ENCODE measurements at places on chromosomes 7 and 10. TPM values are rescaled to one million over a fixed set of nuclear protein-coding genes. Genes with fewer than 3 reads are reported as not detected.

DNA sequence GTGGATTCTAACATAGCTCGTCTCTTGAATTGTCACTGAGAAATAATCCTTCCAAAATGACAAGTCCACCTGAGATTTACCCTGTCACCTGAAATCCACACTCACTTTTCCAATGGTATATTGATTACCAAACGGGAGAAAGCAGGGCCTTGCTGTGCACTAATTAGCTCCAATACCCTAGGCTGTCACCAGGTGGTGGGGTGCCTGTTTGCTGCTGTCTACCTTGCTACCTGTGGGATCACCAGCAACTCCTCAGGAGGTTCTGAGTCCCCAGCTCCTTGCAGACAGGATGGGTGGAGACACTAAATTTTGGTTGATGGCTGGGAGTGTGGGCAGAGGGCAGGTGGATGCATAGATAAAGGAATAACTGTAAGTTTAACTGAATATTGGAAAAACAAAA, 237.2 kb upstream of the ZNF32 start:
- no peaks in the 10 kb centered on the region for H3K4me1 ChIP-seq
- no peak overlapping the region for H3K4me3 ChIP-seq
- peaks cover 23% of the 10 kb centered on the region for H3K27me3 ChIP-seq
- no peak overlapping the region for H3K27ac ChIP-seq
- no peaks in the 10 kb centered on the region for H3K36me3 ChIP-seq
- DNase-seq, result no peak

DNA sequence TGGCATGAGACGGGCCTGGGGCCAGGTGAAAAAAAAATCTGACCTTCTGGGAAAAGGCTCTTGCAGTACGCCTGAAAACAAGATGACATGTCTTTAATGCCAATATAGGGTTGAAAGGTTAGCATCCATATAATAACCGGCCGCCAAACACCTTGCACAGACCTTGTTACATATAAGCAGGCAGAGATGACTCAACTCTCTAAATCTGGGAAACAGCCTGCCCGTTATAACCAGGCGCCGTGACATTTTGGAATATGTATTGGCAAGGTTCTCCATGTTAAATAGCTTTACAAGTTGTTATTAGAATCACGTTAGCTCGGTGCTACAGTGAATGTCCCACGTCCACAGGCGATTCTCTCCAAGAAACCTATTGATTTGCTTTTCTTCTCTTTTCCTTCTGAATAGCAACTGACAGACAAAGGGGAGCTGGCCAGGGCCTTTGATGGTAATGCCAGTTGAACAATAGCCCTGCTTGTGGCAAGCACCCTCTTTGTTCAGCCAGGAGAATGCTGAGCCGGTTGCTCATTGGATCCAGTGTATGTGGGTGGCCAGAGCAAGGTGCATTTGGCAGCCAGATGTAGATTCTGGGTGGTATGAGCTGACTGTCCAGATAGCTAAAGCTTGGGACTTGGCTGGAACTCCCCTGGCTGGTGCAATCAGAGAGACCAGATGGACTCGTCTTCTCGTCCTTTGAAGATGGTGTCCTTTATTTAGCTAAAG, 80.1 kb upstream of the AUTS2 start:
- no peak for DNase-seq
- H3K27me3 ChIP-seq, result no peaks in the 10 kb centered on the region
- H3K36me3 ChIP-seq, result no peaks in the 10 kb centered on the region
- no peaks in the 10 kb centered on the region for H3K4me1 ChIP-seq

- H3K4me1 ChIP-seq, result peaks cover 14% of the 10 kb centered on the region
- DNase-seq, result no peak
- H3K36me3 ChIP-seq, result peaks cover 13% of the 10 kb centered on the region
- H3K4me3 ChIP-seq, result no peak overlapping the region
- H3K27me3 ChIP-seq, result no peaks in the 10 kb centered on the region
These were observed 119.2 kb downstream of the SFMBT2 start for GRCh38 chr10:7291487-7292270.

GRCh38 chr10:4512671-4513240, 313.3 kb upstream of the AKR1E2 start:
- no peak overlapping the region for H3K27ac ChIP-seq
- H3K36me3 ChIP-seq, result no peaks in the 10 kb centered on the region
- H3K4me3 ChIP-seq, result no peak overlapping the region
- H3K4me1 ChIP-seq, result peaks cover 8% of the 10 kb centered on the region

GRCh38 chr7:118350260-118350659, 125.8 kb downstream of the ANKRD7 start:
- peaks cover 3% of the 10 kb centered on the region for H3K27me3 ChIP-seq
- DNase-seq, result no peak
- no peak overlapping the region for H3K4me3 ChIP-seq
- H3K4me1 ChIP-seq, result peaks cover 2% of the 10 kb centered on the region

- DNase-seq, result no peak
- H3K27me3 ChIP-seq, result peaks cover 2% of the 10 kb centered on the region
- H3K4me1 ChIP-seq, result no peaks in the 10 kb centered on the region
- H3K27ac ChIP-seq, result no peak overlapping the region
These were observed 38.6 kb downstream of the FZD1 start for GRCh38 chr7:91302794-91303193.

GRCh38 chr10:120005207-120006201, 113.0 kb downstream of the SEC23IP start:
- no peaks in the 10 kb centered on the region for H3K27me3 ChIP-seq
- H3K4me3 ChIP-seq, result no peak overlapping the region
- no peaks in the 10 kb centered on the region for H3K4me1 ChIP-seq
- DNase-seq, result no peak
- no peak overlapping the region for H3K27ac ChIP-seq

- no peak overlapping the region for H3K4me3 ChIP-seq
- no peaks in the 10 kb centered on the region for H3K36me3 ChIP-seq
- no peaks in the 10 kb centered on the region for H3K4me1 ChIP-seq
- no peak overlapping the region for H3K27ac ChIP-seq
- no peak for DNase-seq
These were observed 30.1 kb downstream of the CAV1 start for GRCh38 chr7:116554911-116555310.

DNA sequence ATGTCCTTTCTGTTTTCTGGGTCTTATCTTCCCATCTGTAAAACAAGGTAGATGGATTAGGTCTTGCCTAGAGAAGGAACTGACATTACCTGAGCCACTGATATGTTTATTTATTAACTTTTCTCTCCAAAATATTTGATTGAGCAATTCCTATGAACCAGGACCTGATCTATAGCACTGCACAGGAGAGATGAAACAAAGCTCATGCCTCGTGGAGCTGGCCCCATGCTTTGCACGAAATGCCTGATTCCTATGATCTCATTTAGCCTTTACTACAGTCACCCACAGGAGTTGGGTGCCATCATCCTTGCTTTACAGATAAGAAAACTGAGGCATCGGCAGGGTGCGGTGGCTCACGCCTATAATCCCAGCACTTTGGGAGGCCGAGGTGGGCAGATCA, 48.2 kb upstream of the ZMIZ1 start:
- DNase-seq, result no peak
- H3K27ac ChIP-seq, result no peak overlapping the region
- H3K4me1 ChIP-seq, result peaks cover 4% of the 10 kb centered on the region
- peaks cover 5% of the 10 kb centered on the region for H3K27me3 ChIP-seq
- no peak overlapping the region for H3K4me3 ChIP-seq

DNA sequence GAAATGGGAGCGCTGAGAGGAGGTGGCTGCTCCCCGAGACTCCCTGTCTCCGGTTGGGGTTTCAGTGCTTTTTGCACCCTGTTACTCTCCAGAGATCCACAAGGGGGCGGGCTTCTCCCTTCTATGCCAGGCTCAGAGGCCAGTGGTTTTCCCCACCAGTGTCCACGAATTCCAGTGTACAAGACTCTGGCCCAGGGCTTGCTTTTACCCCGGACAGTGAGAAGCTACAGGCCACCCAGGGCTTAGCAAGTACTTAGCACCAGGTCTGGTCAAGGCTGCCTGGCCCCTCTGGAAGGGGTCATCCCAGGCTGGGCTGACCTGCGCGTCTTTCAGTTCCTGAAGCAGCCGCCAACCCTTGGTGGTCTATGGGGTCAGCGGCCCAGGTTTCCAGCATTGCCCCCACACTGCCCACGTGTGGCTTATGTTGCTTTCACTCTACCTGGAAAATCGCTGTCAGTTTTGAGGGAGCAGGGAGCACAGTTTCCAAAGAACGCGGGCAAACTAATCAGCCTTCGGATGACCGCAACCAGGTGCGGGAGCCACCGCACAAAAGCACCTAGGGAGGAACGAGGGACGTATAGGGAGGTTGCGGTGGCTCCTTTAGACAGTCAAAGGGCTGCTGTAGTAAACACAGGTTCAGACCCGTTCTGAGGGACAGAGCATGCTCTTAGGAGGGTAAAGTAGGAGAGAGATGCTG, 6.8 kb downstream of the CYP26A1 start:
- H3K4me3 ChIP-seq, result no peak overlapping the region
- peak; percentile 83 for DNase-seq
- no peaks in the 10 kb centered on the region for H3K36me3 ChIP-seq
- no peak overlapping the region for H3K27ac ChIP-seq

DNA sequence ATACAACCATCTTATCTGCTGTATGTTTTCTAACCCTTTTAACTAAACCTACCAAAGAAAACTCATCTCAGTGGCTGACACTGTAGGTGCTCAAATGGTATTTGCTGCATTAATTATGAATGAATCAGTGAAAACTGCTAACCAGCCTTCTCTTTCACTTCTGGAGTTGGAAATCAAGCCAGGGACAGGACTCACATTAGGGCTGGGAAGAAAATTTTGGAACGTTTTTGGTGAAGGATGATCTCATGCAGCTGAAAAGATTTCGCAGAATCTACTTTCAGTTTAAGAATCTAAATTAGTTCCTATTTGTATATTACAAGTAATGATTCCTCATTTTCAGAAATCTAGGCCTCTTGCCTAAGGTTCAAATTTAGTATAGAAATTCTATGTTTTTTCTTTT, 12.9 kb downstream of the MTPN start:
- H3K36me3 ChIP-seq, result peaks cover 20% of the 10 kb centered on the region
- H3K4me3 ChIP-seq, result no peak overlapping the region
- no peak for DNase-seq

DNA sequence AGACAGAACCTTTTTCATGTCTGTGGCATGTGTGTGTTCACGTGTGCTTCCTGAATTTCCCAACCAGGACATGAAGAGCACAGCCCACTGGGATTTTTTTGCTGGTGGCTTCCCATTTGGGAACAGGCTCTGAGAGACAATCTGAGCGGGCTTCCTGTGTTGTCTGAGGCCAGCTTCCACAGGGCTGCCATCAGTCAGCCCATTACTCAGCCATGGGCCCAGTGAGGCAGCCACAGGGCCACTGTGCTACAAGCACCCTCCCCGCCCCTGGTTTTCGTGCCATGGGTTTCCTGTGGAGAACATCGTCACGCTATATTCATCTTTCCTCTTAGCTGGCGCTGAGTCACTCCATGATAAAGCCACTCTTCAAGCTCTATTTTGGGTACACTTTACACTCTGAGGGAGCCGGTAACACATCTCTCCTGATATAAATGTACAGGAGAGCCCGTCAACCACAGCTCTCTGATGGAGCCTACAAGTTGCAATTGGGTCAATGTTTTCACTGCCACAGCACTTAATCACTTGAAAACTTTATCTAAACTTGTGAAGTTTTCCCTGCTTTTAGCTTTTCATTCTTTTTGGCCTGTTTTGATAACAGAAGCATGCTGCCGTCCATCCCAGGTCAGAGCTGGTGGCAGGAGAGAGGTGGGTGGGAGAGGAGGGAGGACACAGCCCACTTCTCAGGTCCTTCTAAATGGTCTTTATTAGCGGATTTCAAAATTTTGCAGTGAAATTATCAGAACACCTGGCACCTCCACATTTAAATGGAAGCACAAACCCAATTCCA, 96.9 kb downstream of the HIPK2 start:
- peak overlapping the region; percentile 91 for H3K27ac ChIP-seq
- peaks cover 22% of the 10 kb centered on the region for H3K36me3 ChIP-seq
- no peaks in the 10 kb centered on the region for H3K27me3 ChIP-seq
- peak overlapping the region; percentile 67 for H3K4me3 ChIP-seq
- H3K4me1 ChIP-seq, result peaks cover 48% of the 10 kb centered on the region

DNA sequence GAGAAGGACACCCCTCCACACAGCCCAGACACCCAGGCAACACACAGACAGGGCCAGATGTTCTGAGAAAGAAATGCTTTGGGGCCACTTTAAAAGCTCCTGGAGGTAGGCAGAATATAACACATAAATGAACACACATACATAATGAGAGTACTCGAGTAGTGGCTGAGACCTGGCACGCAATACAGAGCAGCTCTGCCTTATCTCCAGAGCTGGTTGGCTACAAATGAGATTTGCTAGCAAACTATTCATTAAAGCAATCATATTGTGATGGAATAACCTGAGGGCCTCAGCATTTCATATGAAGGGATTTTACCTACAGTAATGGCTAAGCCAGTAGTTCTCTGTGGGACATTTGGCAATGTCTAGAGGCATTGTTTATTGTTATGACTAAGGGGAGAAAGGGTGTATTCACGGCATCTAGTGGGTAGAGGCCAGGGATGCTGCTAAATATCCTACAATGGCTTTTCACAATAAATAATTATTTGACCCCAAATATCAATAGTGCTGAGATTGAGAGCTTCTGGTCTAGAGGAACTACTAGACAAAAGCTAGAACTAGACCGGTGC, 5.5 kb upstream of the IMPDH1 start:
- H3K4me3 ChIP-seq, result no peak overlapping the region
- DNase-seq, result no peak
- peaks cover 4% of the 10 kb centered on the region for H3K4me1 ChIP-seq
- H3K27me3 ChIP-seq, result peaks cover 23% of the 10 kb centered on the region
- no peaks in the 10 kb centered on the region for H3K36me3 ChIP-seq

- H3K36me3 ChIP-seq, result no peaks in the 10 kb centered on the region
- peaks cover 1% of the 10 kb centered on the region for H3K27me3 ChIP-seq
- H3K4me1 ChIP-seq, result no peaks in the 10 kb centered on the region
- no peak for DNase-seq
These were observed 69.6 kb upstream of the RAPGEF5 start for GRCh38 chr7:22426463-22427094.

DNA sequence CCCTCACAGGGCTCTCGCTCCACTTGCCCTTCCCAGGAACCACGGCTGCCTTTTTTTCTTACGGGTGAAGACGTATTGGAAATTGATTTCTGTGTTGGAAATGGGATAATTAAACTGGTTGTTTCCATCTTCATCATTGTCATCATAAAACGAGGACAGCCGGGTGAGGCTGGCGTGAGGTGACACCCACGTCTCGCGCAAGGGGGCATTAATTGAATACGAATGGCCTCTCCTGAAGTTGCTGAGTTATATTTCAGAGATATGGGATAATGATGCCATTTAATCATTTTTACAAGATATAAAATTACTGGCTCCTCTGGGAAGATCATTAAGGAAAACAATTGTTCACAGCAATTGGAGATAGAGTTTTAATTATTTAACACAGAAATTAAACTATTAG, 18.3 kb upstream of the NKX6-2 start:
- no peaks in the 10 kb centered on the region for H3K36me3 ChIP-seq
- H3K4me3 ChIP-seq, result no peak overlapping the region
- no peak for DNase-seq

- H3K4me3 ChIP-seq, result no peak overlapping the region
- H3K36me3 ChIP-seq, result no peaks in the 10 kb centered on the region
- DNase-seq, result no peak
- no peaks in the 10 kb centered on the region for H3K4me1 ChIP-seq
These were observed 153.5 kb downstream of the LSM5 start for GRCh38 chr7:32336726-32337125.

GPER1 gene
- not detected for total RNA-seq

MKI67 gene
- 161 TPM for total RNA-seq

ZNF365 gene
- total RNA-seq, result not detected

LIPK gene
- total RNA-seq, result not detected

Measured in activated CD4-positive, alpha-beta T cell treated with anti-CD3 and anti-CD28 coated beads, Interleukin-2, amount 10 ng/mL, durations not matched to agents 24 days and 14 days (primary cell).